ENCODE measurements at places on chromosomes 13 and 19.

DNA sequence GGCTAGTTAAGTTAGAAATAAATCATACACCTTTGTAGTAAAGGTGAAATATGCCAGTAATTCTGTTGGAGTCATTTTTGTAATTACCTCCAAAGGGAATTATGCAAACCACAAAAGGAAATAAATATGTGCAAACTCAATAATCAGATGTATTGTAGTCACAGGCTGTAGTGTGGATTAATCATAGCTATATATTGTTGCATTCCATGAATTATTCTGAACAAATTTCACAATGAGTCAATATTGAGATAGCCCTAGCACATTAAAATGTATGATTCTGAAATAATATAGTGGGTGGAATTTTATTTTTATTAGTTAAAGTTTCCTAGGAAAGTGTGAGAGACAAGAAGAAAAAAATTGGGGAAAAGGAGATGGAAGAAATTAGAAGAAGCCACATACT is 790.5 kb upstream of the PCDH20 start:
- no peak for DNase-seq

DNA sequence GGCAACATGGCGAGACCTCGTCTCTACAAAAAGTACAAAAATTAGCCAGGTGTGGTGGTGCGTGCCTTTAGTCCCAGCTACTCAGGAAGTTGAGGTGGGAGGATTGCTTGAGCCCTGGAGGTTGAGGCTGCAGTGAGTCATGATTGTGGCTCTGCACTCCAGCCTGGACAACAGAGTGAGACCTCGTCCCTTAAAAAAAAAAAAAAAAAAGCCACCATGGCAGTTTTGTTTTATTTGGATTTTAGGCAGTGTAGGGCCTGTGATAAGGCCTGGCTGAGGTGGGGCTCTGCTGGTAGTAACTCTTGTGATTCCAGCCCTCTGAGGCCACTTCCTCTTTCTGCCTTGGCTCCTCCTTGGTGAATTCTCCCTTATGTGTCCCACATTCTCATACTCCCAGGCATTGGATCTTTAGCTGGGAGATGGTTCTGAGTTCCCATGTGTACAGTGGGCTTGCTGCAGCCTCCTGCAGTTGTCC is 39.2 kb downstream of the GATAD2A start:
- no peak for DNase-seq

GRCh38 chr13:107438251-107438650 is 777.1 kb downstream of the LIG4 start:
- no peak for DNase-seq

- DNase-seq = no peak
Measured at GRCh38 chr13:68261105-68261504, 1031.0 kb upstream of the PCDH9 start.

DNA sequence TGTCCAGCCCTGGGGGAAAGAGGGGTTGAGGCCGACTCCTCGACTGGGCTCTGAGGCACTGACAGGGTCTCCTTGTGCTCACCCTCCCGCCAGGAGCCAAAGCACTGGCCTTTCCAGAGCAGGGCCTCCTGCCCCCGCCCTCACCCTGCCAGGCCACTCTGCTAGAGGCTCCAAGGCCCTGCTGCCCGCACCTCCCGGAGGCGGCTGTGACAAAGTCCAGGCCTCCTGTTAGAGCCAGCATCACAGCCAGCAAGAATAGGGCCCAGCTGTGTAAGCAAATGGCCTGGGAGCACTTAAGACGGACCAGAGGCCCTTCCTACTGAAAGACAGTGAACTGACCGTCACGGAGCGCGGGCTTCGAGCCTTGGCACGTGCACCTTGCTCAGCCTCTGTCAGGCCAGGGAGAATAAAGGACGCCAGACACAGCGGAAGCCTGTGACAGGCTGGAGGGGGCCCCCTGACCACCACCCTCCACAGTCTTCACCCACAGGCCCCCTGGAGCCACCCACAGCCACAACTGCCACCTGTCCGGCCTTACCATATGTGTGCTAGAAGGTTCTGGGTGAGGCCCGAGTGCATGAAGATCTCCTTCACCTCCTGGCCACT is 50.9 kb downstream of the EPS15L1 start:
- DNase-seq = no peak

GRCh38 chr19:8517551-8518442 is 3.8 kb upstream of the ZNF414 start:
- no peak for DNase-seq

- no peak for DNase-seq
Measured at GRCh38 chr19:15986701-15987100, 37.9 kb downstream of the OR10H4 start.

- DNase-seq = no peak
Measured at GRCh38 chr19:8259922-8260247, 48.3 kb downstream of the CD320 start.

DNA sequence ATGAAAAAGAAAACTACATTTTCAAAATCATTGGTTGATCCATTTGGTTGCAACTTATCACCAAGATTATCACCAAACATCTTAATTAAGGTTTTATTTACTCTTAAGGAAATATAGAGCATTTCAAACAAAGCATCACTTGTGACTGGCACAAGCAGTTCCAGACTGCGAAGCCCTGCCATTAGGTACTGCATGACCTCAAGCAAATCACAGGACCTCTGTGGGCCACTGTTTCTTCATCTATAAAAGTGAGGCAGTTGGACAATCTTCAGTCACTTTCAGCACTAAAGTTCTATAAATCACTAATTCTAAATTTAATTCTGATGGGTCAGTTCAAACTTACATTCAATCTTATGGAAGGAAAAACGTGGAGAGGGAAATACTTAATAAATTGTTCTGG is 2.0 kb downstream of the ELF1 start:
- DNase-seq = no peak
